ENCODE measurements at places on chromosomes 11 and 22.
A peak's percentile ranks its signal among the peaks of the same experiment; 100 is the strongest.

- no peak for DNase-seq
Measured at GRCh38 chr22:49607821-49608220, 219.9 kb downstream of the BRD1 start.

DNA sequence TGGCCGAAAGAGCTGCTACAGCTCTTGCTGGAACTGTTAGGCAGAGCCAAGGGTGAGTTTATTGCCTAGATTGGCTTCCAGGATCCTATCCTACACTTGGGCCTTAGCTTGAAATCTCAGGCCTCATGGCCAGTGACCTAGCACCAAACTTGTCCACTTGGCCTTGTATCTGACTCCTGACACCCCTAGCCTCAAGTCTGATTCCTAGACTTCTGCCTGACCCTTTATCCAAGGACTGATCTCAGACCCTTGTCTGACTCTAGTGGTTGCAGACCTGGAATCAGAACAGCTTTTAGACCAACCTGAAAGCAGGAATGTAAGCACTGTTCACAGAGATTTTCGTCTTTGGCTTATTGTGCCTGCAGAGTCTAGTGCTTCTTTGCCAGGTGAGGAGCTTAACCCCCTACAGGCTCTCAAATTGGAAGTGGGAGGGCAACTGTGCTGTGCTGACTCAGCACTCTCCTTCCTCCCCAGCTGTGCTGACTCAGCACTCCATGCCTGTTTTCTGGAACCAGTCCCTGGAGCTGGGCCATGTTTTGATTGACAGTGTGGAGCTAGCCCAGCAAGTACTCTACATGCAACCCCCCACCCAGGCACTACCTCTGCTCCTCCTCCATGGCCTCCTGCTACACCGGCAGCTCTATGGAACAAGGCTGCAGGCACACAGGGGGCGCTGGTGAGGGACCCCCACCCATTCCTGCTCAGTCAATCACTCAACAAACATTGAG lies 35.1 kb downstream of the RRP8 start:
- DNase-seq: peak; percentile 89

DNA sequence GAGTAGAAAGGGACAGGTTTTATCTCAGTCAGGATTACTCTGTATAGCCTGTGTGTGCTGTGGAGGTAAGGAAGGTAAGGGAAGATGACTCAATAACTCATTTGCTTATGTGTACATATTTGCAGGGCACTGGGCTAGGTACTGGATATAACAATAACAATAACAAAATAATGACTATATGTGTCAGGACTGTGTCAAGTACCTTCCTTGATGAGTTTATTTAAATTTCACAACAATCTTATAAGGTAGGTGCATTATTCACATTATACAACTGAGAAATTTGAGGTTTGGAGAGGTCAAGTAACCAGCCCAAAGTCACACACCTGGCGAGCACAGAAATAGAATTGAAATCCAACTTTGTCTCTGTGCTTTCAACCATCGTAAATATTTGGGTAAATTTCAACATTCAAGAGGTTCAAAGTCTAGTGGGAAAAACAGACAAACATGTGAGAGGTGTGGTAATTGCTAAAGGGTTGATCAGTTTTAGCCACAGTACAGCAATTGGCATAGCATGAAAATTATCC lies 131.8 kb downstream of the APIP start:
- DNase-seq: no peak

GRCh38 chr11:105907319-105907718 lies 114.7 kb downstream of the MSANTD4 start:
- no peak for DNase-seq

- no peak for DNase-seq
Measured at GRCh38 chr11:87739766-87740165, 435.5 kb downstream of the RAB38 start.

GRCh38 chr22:33492210-33492651 lies 428.0 kb downstream of the LARGE1 start:
- peak; percentile 2 for DNase-seq

GRCh38 chr11:17924713-17925112 lies 88.1 kb downstream of the SERGEF start:
- DNase-seq: no peak

GRCh38 chr11:13955971-13956421 lies 6.5 kb upstream of the SPON1 start:
- DNase-seq: peak; percentile 82

- DNase-seq: peak; percentile 8
Measured at GRCh38 chr22:44931077-44931540, 78.7 kb downstream of the PHF21B start.

- peak; percentile 80 for DNase-seq
Measured at GRCh38 chr11:102620818-102621561, 4.1 kb downstream of the MMP20 start.

DNA sequence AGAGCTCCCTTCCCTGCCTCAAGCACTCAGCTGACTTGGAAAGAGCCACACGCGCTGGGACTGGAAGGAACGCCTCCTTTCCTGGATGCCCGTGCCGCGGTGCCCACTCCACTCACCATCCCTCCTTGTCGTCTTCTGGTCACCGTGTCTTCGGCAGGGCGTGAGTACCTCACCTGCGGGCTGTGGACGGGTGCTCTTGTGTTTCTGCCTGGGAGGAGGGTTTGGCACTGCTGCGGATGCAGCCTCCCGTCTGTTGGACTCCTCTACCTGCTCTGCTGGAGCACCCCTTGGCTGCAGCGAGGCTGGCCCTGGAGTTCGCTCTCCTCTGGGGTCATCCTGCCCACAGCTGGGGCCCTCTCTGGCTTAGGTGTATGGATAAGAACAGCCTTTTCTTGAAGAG lies 612.7 kb downstream of the BRD1 start:
- no peak for DNase-seq

GRCh38 chr11:87490671-87491070 lies 452.9 kb downstream of the TMEM135 start:
- DNase-seq: no peak

DNA sequence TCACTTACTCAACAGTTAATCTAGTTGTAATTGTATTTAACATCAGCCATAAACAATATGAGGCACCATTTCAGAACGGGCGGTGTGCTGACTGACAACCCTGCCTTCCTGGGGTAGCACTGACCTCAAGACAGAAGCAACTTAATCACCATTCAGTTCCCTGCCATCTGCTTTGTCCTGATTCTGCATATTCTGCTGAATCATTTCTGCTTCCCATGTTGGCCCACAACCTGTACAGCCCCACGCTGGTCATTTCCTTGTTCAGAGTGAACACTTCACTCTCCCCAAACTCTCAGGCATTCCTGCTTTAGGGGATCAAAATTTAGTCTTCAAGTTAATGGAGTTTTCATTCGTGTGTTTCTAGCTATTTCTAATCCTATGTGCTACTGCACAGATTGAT lies 132.3 kb upstream of the ZBED5 start:
- DNase-seq: no peak

Measured in fibroblast of pulmonary artery (primary cell).